Activated effector memory CD4-positive, alpha-beta T cell treated with Interleukin-2 at 50 U/mL for 16 hours (primary cell): ENCODE measurements at places on chromosomes 5 and 9.
A peak's percentile ranks its signal among the peaks of the same experiment; 100 is the strongest.

- DNase-seq = no peak
These were observed 559.0 kb upstream of the MEF2C start for GRCh38 chr5:89441965-89442364.

DNA sequence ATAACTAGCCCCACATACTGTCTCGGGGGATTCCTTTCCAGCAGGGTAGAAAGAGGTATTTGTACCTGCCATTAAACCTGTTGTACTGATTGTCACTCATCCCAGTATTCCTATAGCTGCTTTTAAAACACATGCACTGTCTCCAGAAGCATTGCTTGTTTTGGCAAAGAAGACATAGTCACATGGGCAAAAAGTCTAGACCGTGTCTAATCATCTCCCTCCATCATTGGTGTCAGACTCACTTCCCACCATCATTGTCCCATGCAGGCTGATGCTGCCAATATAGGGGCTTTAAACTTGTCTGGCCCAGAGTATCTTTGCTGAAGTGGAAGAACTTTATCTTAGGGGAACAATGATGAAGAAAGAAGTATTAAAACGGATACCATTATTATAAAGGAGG lies 12.6 kb downstream of the DNAJC21 start:
- DNase-seq = no peak

DNA sequence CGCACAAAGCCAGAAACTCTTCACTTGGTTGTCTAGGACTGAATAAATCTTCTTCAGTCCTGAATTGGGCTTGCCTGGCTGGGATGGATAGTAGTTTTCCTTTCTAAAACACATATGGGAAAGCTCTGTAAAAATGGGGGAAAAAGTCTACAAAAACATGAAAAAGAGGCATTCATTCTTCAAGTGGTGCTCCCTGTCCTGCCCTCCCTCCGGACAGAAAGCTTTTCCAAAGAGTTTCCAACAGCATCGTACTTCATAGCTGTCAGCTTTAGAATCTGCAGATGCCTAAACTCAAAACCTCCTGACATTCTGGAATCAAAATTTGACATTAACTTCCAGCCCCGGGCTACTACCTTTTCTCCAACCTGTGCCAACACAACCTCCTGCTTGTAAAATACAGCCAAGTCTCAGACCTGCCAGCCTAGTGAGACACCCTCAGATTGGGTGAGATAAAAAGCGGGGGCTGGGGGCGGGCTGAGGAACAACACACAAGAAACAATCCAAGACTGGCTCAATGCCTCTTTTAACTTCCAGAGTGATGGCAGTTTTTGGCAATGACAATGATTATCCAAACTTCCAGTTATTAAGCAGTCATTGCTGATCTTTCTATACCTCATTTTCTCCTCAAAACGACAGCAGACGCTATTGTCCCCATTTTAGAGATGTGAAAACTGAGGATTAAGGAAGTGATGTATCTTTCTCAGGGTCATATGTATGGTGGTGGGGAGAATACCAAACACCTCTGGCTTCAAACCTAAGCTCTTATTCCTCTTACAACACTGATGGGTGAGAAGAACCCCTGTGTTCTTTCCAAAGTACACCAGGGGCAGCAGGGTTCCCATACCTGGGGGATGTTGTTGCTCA lies 1.3 kb downstream of the TNC start:
- DNase-seq = no peak

DNA sequence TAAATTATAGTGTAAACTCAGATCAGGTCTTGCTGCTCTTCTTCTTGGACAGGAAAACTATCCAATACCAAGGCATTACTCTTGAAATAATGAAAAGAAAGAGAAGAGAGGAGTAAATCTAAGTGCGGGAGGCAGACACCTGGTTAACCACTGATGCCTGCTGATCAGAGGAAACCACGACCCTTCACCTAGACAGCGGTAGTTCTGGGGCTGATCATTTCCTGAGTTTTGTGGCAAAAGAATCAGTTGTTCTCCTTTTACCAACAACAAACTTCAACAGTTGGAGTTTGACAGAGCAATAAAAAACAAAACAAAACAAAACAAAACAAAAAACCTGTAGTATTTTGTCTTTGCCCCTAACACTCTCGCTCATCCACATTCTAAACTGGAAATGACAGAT lies 3.0 kb downstream of the RLN1 start:
- DNase-seq = peak; percentile 16

DNA sequence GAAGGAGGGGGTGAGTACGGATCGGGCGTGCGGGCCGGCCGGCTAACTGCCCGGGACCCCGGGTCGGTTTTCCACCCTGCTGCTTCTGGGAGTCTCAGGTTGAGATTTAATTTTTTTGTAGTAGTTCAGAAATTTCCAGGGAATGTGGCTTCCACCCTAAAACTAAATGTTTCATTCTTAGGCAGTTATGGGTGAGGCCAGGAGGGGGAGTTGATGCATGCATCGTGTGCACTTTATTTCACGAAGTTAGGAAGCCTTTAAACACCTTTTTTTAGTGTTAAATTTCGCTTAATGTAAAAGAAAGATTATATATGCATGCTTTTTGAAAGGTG lies 905 bp downstream of the CDK9 start:
- DNase-seq = no peak

DNA sequence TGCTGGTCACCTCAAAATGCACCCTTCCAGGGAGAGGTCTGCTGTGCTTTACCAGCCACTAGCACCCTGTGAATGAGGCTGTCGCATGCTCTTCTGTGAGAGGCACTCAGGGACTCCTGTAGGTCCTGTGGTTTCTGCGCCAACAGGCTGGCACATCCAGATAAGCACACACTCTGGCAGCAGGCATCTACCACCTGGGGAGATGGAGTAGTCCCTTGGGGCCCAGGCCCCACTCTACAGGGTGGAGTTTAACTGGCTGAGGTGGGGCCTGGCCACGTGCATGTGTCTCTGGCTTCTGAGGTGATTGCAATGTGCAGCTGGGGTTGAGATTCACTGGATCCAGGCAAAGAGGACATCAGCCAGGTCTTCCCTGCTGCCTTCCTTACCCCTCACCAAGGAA lies 32.3 kb downstream of the TMEM174 start:
- no peak for DNase-seq

DNA sequence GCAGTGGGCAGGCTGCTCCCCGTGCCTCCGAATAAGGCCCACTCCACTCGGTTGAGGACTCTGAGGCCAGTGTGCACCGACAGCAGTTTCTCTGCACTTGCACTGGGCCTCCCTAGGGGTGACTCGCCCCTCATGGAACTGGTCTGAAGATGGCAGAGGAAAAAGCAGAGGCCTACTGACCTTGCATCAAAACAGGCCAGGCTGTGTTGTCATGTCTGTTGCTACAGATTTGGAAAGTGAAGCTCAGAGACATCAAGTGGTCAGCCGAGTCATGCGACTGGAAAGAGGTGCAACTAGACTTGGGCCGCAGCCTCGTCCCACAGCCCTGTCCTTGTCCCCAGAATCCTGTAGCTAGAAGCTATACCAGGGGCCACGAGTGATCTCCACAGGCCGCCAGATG lies 78.3 kb downstream of the DCP2 start:
- DNase-seq = no peak

GRCh38 chr5:133370036-133370831 lies 242.1 kb downstream of the FSTL4 start:
- DNase-seq = no peak

DNA sequence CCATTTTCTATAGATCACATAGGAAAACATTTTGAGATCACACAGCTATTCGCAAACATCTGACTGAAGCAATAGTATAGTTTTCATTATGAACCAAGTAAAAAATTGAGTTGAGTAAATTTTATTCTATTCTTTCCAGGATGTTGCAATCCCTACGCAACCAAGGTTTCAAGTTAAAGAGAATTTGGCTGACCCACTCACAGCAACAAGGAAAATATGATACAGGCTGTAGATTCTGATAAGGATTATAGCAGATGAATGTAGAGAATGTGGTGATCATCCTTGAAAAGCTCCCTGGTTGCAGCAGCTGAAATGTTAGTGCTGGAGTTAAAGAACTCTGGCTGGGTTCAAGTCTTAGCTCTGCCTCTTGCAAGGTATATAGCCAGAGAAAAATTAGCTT lies 4.7 kb downstream of the ABCA1 start:
- DNase-seq = no peak

DNA sequence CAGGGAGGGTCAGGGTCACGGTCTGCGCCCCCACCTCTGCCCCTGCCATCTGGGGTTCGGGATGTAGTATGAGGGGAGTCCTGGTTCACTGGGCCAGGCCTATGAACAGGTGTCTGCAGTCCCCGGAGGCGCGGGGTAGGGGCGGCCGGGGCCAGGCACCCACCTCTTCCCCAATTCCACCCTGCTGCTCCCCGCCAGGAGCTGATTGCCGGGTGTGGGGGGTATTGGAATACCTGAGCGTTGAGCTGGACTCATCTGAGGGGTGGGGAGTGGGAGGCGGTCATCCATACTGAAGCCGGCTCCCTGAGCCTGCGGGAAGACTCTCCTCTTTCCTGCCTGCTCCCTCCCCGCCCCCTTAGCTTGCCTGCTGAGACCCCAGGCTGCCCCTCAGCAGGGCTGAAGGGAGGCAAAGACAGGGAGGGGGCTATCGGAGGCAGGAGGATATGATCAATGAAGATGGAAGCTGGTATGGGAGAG lies 679 bp downstream of the SLC6A7 start:
- no peak for DNase-seq

GRCh38 chr9:96508227-96508940 lies 58.4 kb downstream of the HABP4 start:
- no peak for DNase-seq
